ENCODE measurements at places on chromosomes 6 and 20. TPM values are rescaled to one million over a fixed set of nuclear protein-coding genes. Genes with fewer than 3 reads are reported as not detected.

DACT2 gene
- 2.3 TPM for total RNA-seq

RAMACL gene
- 0.77 TPM for total RNA-seq

DHX16 gene
- 22.1 TPM for total RNA-seq

VSTM2L gene
- 50.3 TPM for total RNA-seq

TOMM6 gene
- 177 TPM for total RNA-seq

TCP11 gene
- total RNA-seq: not detected

SLPI gene
- 1.8 TPM for total RNA-seq

KCNB1 gene
- 0.77 TPM for total RNA-seq

HUS1B gene
- not detected for total RNA-seq

RRAGD gene
- total RNA-seq: 123 TPM

HLA-DPA1 gene
- total RNA-seq: 28.8 TPM

EYA2 gene
- 0.63 TPM for total RNA-seq

MAVS gene
- 44.9 TPM for total RNA-seq

ARFGEF2 gene
- 45.1 TPM for total RNA-seq

PSORS1C1 gene
- total RNA-seq: 4.7 TPM
